Tongue (tissue), 3 donors: ENCODE measurements at places on chromosomes 1 and 21. TPM values are rescaled to one million over a fixed set of nuclear protein-coding genes. Genes with fewer than 3 reads are reported as not detected.

DNA sequence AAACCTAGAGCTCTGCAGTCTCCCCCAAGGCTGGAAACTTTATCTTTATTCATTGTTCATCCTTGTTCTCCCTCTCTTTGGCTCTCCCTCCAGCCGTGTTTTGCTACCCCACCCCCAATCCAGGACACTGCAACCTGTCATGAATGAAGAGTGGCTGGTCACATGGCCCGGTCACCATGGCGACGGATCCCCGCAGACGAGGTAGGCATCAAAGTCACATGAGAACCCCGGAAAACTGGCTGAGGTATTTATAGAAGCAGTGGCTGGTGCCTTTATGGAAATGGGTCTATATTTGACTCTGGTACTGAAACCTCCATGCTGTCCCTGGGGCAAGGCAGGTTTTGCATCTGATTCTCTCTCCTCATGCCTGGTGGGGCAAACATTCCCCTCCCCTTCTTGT lies 13.4 kb upstream of the SLC6A17 start:
- DNase-seq, result peak; percentile 10

DNA sequence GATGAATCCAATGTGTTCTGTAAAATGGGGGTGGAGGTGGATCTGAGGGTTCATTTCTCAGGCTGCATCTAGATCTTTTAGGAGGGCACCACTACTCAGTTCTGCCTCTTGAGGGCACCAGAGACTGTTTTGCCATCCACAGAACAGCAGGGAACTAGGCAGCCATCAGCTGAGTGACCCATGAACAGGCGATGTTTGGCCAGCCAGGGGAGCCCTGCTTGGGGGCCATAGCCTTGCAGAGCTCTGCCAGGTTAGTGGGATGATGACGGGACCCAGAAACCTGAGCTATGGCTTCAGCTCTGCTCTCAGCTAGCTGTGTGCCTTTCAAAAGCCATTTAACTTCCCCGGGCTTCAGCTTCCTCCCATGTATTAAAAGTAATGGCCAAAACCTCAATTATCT lies 13.4 kb upstream of the NOS1AP start:
- peak; percentile 81 for DNase-seq

- DNase-seq, result peak; percentile 63
Measured at GRCh38 chr1:81129366-81129765, 671.4 kb upstream of the ADGRL2 start.

GRCh38 chr1:183776731-183777130 lies 28.2 kb upstream of the RGL1 start:
- DNase-seq, result no peak

DNA sequence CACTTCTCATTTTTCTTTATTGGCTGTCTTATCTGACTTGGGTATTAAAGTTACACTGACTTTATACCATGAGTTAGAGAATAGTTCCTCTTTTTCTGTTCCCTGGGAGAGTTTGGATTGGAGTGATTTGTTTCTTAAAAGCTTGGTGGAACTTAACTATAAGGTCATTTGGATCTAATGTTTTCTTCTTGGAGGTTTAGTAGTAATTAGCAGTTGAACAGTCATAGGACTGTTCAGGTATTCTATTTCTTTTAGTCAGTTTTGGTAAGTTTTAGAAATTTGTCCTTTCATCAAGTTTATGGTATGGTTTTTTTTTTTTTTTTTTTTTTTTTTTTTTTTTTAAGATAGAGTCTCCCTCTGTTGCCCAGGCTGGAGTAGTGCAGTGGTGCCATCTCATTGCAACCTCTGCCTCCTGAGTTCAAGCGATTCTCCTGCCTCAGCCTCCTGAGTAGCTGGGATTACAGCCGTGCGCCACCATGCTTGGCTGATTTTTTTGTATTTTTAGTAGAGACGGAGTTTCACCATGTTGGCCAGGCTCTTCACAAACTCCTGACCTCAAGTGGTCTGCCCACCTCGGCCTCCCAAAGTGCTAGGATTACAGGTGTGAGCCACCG lies 6.3 kb downstream of the TTC3 start:
- DNase-seq, result no peak

- no peak for DNase-seq
Measured at GRCh38 chr1:66326867-66327266, 207.1 kb upstream of the SGIP1 start.

DNA sequence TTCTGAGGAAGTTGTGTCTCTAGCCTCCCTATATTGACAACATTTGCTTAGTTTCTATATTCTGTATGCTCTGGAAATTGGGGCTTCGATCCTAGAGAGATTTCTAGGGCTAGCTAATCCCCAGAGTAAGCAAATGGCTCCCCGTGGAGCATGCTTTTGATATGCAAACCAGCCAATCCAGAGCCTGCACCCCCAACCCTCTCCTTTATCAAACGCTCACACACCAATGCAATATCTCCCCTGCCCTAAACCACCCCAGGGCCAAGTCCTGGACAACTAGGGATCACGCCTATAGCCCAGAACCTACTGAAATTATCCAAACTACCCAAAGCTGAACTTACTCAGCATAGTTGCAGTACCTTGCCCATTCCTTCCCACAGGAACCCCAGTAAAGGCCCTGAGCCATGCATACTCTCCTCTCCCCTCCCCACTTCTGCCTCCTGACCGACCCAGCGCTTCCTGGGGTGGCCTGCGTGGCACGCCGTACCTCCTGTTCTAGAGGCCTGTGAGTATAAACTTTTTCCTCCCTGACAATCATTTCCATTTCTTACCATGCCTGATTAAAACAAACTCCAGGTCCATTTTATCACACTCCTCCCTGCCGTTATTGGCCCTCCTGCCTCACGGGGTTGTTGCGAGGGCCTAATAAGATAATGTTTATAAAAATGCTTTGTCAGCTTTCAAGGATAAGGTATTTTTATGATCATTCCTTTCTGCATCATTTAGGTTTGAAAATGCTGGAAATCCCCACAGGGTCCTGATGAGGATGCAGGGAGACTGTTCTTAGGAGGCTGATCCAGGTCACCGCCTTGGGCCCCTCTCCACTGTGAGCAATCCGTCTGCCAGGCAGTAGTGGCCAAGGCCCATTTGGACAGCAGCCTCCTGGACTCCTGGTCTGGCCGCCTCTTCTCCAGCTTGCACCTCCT lies 102.7 kb downstream of the TENT5C start:
- no peak for DNase-seq

GRCh38 chr1:109433322-109433721 lies 7.1 kb upstream of the PSMA5 start:
- no peak for DNase-seq

DNA sequence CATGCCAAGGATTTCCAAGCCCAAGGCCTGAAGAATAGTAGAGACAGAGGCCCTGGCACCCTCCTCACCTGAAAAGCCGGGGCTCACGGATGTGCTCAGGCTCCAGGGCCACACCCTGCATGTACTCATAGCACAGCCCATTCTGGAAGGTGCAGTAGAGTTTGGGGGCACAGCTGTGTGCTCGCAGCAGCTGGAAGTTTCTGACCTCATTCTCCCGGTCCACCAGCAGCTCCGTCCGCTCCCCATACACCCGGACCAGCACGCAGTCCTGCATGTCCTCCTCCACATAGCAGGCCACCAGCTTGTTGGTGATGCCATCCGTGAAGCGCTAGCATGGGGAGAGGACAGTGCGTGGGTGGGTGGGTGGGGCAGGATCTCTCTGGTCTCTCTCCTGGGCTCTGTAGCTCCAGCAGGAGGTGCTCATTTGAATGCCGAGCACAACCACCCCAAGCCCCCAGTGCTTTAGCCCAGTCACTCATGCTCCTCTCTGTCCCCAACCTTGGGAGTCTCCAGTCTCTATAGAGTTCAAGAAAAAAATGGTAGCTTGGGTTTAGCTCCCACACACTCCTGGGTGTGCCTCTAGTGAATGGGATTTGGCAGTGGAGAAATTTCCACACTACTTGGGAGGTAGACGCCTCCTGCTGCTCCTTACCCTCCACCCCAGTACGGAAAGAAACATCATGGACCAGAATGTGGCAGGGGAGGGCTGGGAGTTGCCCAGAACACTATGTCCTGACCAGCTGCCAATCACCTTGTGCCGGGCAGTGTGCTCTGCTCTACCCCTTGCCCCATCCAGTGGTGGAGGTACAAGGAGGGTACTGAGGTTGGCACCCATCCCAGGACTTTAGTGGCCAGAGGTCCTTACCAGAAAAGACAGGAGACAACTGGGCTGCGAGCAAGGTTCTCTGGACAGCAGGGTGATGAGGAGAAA lies 1.9 kb downstream of the ETNK2 start:
- DNase-seq, result no peak

DNA sequence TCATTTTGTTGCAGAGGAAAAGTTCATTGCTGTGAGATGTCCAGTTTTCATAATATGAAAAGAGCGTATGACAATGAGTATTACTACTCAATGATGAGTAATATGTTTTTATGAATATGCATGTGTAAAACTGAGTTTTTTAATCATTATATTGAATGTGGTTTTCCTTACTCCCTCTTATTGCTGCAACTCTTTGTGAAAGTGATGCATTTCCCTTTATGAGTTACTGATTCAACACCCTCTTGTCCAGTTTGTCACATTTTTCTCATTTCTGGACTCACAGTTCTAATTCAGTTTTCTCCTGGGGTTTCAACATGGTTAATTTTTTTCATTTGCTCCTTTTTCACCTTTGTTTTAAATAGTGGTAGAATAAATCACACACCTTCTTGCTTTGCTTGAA lies 35.2 kb upstream of the KCNJ15 start:
- DNase-seq, result no peak

DNA sequence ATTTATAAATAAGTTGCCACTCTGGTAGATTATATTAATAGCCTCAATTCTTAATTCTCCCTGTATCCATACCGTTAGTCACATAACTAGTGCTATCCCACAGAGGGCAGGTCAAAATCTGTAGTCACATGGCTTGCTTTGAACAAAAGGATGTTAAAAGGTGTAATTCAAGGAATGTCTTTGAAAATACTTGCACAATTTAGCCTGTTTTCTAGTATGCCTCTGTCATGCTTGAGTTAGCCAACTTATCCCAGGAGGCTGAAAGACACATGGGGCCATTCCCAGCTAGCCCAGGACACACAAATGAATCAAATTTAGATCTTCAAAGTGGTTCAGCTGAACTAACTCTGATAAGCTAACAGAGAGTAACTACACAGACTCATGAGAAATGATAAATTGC lies 758.5 kb upstream of the NEGR1 start:
- DNase-seq, result no peak

- DNase-seq, result no peak
Measured at GRCh38 chr21:33948951-33949444, 33.4 kb upstream of the ATP5PO start.

- no peak for DNase-seq
Measured at GRCh38 chr1:245000872-245001188, 136.5 kb upstream of the HNRNPU start.

- no peak for DNase-seq
Measured at GRCh38 chr1:58735586-58735985, 35.7 kb upstream of the MYSM1 start.

GRCh38 chr1:103461161-103462105 lies 64.1 kb upstream of the RNPC3 start:
- DNase-seq, result peak; percentile 38

DNA sequence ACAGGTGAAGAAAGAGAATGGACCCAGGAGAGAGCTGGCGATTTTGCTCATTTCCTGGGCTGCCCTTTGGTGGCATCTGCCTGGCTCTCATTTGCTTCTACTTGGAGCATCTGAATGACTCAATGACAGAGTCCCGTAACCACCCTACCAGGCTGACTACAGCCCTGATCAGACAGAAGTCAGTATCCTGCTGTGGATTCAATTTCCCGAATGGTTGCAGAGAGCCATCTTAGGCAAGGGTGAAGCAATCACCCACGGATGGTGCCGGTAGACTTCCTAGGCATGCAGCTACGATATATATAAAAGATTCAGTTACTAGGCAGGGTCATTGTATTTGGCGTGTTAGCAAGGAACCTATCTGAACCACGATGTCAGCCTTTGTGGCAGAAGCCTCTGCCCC lies 10.2 kb downstream of the AJAP1 start:
- DNase-seq, result no peak

DNA sequence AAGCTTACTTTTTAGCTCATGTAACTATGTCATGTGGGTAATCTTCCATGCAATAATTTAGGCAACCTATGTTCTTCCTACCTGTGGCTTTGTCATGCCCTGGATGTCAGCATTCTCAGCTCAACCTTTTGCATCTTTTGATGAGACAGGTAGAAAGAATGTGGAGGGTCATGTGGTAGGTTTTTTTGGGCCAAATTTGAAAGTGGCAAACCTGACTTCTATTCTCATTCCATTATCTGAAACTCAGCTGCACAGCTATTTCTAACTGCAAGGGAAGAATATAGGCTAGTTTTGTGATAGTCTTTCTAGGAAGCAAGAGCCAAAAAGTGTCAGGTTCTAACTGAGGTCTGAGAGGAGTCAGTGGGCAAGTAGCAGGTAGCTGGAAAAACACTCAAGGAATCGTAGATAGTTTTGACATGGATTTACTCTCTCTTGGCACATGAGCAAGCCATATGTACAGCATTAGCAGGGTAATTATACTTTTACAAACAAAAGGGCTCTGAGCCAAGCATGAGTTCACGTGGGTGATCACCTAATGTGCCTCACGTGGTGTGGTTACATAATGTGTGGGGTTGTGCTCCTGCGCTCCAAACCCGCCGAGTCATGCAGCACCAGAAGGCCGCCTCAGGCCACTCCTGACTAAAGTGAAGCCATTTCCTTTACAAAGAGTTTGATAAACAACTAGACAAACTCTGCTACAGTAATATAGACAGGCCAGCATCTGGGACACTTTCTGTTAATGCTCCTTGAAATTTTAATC lies 1013.8 kb downstream of the PLA2G4A start:
- DNase-seq, result peak; percentile 15

- no peak for DNase-seq
Measured at GRCh38 chr1:27166351-27166802, 11.5 kb upstream of the SLC9A1 start.

DNA sequence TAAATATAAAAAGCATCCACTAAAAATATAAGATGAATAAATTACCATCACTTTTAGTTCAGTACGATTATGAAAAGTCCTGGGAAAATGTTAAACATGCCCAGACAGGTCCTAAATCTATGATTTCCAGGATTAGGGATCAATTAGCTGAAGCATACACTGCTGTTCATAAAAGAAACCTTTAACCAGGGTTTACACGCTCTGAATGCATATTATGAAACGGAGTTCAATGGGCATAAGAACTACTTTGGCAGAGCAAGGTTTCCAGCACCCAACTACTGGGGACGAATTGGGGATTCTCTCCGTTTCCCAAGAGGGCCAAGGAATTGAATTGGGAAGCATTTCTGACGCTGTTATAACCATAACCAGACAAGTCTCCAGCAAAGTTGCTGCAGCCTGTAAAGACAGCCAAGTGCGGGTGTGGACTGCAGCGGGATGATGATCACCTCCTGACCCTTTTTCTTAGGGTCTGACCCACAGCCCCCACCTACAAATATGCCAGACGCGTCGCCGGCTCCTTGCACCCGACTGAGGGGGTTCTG lies 1.6 kb downstream of the SLC30A1 start:
- DNase-seq, result no peak

The OR10K2 gene
- not detected for total RNA-seq

The CXADR gene
- total RNA-seq, result 23.8 TPM

The CD164L2 gene
- total RNA-seq, result 0.21 TPM

The REN gene
- total RNA-seq, result not detected

The S100A9 gene
- total RNA-seq, result 739 TPM

The SLC30A2 gene
- 1.2 TPM for total RNA-seq

The BCAS2 gene
- total RNA-seq, result 28.6 TPM

The TMEM240 gene
- total RNA-seq, result 2.4 TPM
